ENCODE measurements at places on chromosomes 6 and 20. TPM values are rescaled to one million over a fixed set of nuclear protein-coding genes. Genes with fewer than 3 reads are reported as not detected.
A peak's percentile ranks its signal among the peaks of the same experiment; 100 is the strongest.

- no peak for DNase-seq
Measured at GRCh38 chr6:47093169-47093568, 51.0 kb upstream of the ADGRF1 start.

DNA sequence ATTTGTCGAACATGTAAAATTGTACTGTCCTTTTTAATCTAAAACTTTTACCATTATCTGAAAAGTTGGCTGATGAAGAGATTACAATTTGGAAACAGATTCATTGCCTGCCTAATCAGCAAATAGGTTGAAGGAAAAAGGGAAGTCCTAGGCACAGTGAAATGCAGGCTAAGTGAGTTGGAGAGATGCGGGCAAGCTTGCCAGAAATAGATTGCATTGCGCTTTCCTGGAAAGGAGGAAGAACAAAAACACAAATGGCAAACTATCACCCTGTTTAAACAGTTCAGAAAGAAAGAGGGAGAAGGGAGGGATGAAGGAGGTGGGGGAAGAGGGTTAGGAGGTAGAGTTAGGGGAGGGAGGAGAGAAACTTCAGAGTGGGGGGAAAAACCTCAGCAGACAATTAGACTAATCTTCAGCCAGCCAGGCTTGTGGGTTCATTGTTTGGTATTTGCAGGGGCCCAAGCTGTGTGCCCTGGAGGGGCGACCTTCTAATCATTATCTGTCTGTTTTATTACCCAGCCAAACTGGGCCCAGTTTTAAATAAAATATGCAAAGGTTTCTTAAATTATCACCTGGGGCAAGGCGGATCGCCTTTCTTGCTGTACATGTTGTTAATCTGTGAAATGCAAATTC is 465.2 kb downstream of the TFAP2B start:
- DNase-seq, result no peak

DNA sequence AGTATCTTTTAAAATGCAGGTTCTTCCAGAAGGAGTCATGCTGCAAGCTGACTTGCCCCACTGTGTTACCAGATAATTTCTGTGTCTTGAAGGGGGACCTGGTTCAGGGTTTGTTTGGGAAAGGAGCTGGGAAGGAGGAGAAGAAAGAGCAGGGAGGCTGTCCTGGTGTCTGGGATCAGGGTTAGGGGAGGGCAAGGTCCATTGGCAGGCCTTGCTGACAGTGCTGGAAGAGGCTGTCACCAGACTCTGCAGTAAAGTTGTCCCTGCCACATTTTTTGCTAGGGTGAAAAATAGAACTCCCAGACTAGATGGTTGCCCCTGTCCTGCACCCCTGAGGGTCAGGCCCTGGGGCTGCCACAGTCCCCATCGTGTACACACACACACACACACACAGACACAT is 14.9 kb downstream of the GLP1R start:
- DNase-seq, result no peak

DNA sequence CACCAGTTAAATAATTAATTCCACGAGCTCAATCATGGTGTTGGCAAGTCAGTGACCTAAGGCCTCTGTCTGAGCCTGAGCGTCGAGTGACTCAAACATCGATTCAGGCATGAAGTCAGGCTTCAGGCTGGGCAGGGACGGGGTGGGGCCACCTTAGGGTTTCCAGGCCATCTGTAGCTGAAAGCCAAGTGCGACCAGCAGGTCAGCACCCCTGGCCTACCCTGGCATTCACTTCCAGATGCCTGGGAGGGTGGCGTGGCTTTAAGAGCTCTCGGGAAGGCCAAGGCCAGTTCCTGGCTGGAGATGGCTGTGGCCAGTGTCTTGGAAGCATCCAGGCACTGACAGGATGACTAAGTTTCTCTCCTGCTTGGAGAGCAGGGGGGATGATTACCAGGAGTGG is 113.4 kb downstream of the DACT2 start:
- no peak for DNase-seq

- no peak for DNase-seq
Measured at GRCh38 chr20:53383916-53384315, 209.7 kb downstream of the ZNF217 start.

GRCh38 chr6:134821928-134822864 is 127.7 kb downstream of the ALDH8A1 start:
- no peak for DNase-seq

DNA sequence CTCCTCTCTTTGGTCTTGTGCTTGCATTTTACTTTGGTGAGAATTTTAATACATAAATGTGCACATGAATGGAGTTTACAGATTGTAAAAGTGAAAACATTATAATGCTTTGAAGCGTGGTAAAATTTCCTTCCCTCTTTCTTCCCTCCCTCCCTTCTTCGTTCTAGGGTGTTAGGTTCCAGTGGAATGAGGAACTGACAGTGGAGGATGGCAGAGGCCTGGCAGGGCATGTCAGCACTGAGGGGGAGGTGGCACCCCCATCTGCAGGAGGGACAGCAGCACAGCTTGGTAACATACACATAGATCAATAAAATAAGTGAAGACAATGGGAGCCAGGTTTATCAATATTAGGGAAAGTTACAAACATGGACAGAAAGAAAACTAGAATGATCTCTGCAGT is 47.5 kb downstream of the RNASET2 start:
- DNase-seq, result no peak

- peak; percentile 77 for DNase-seq
Measured at GRCh38 chr20:25281541-25281991, 33.7 kb downstream of the PYGB start.

- DNase-seq, result no peak
Measured at GRCh38 chr6:56292505-56293181, 45.3 kb upstream of the COL21A1 start.

RAE1 gene
- 32.4 TPM for total RNA-seq

NKX2-4 gene
- total RNA-seq, result not detected

GSTA3 gene
- 12.4 TPM for total RNA-seq

RNF144B gene
- total RNA-seq, result 38.9 TPM

Measured in suprapubic skin (tissue), 4 donors.